ENCODE measurements at places on chromosomes 7 and 10.
A peak's percentile ranks its signal among the peaks of the same experiment; 100 is the strongest.

- no peak for DNase-seq
Measured at GRCh38 chr7:2687881-2688318, at the start of gene AMZ1. TSS of gene AMZ1 (plus strand) at chr7:2688202. CDS start at chr7:2700452, 12,250 bp downstream.

GRCh38 chr10:3786295-3787015, 1.4 kb upstream of the KLF6 start:
- no peak for DNase-seq

DNA sequence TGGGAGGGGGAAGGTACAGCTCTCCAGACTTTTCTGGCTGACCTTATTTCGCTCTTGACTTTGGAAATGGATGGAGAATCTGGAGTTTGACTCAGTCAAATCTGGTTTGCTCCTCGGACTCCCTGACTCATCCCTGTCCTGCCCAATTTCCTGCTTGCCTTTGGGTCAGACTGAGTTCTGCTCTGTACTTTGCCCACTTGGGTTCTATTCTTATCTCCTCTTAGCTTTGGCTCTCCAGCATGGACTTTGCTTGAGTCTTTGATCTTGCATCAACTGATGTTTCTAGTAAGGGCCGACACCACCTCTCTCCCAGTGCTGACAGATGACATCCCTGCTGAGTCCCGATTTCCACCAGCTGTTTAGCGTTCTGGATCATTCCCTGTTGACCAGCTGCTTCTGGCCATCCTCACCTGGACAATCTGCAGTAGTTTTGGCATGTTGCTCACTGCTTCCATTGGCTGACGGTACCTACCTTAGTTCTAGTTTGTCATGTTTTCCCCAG, 335.3 kb downstream of the SUGCT start:
- no peak for DNase-seq

DNA sequence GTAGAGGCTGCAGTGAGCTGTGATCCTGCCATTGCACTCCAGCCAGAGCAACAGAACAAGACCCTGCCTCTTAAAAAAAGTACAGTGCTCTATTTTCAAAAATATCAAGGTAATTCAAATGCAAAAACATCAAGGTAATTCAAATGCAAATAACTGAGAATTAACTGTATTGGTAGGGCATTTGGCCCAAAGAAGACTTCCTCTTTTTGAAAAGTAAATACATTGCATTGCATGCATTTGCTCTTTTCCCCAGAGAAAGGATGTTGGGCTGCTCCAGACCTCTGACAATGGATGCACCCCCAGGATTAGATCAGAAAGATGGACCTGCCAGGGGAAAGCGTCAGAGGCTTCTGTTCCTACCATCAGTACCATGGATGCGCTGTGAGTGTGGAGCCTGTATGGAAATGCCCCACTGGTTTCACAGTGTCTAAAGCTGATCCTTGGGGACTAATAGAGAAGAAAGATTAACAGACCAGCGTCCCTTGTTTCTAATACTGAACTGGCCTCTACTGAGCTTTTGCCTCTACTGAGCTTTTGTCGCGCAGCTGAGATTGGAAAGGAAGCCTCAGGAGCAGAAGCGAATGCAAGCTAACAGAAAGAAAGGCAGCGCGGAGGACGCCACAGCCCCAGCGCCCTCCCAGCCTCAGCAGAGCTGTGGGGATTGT, 93.5 kb upstream of the LYZL2 start:
- no peak for DNase-seq

DNA sequence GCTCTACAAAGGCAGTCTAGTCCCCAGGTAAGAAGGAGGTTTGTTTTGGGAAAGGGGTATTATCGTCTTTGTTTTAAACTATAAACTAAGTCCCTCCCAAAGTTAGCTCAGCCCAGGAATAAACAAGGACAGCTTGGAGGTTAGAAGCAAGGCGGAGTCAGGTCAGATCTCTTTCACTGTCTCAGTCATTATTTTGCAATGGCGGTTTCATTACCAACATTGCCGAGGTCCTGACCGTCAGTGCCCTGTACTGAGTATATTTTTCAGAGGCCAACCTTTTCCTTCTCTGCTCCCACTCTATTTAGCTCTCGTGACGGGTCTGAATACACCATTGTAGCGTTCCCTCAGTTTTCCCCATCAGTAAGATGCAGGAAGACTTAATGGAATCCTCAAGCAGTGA, 184.5 kb downstream of the PRKCQ start:
- no peak for DNase-seq

DNA sequence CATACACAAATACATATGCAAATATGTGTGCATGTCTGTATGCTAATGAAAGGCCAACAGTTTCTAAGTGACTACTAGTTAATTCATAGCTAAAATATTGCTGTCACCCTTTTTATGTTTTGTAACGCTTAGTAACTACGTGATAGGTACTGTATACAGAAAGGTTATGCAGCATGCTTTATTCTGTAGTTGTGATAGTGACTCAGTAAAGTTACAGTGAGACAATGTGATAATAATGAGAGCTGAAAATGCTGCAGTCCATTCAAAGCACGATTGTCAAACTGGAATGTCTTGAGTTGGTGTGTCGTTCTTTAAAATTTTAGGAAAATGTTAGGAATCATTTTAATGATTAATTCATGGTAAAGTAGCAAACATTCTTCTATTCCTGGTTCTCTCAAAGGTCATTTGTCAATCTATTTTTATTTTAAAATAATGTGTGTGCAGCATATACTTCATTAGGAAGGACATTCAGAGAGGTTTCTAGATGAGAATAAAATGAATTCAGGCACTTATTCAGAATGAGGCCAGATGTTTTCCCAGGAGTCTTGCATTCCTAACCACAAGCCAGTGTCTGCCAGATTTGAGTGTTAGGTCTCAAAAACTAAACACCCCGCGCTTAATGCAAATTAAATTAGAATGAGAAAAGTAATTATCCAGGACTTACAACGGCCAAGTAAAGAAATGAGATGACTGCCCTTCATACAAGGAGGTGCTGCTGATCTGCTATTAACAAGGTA, 408.8 kb upstream of the FZD8 start:
- no peak for DNase-seq

DNA sequence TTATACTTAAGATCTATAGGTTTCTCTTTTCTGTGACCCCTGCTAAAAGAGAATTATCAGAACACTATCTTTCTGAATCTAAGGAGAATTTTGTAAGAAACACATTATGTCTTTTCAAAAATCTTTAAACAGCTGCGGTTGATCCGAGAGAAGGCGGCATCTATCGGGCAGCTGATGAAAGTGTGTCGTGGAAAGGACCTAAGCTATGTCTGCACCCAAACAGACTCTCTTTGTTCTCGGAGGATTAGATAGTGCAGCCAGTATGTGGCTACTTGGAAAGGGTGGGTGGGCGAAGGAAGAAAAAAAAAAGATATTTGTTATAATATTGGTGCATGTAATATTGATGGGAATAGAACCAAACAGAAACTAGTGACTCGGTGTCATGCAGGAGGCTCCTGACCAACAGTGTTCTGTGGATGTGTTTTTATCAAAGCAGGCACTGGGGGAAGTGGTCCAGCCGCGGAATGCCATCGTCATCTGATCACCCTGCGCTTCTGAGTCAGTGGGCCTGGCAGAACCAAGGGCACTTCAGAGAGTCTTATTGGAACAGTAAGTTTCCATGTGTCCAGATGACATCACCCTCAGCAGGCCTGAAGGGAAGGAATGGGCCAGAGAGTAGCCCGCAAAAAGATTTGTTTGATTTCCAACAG, 509.7 kb upstream of the AKR1E2 start:
- DNase-seq = no peak

GRCh38 chr10:7117806-7118674, 292.8 kb downstream of the SFMBT2 start:
- DNase-seq = no peak

GRCh38 chr7:156665101-156665500, 24.5 kb downstream of the RNF32 start:
- DNase-seq = no peak

GRCh38 chr10:78752221-78752620, 316.5 kb upstream of the ZMIZ1 start:
- DNase-seq = no peak

GRCh38 chr10:104233817-104234216, 1.7 kb upstream of the CFAP43 start:
- DNase-seq = no peak

- DNase-seq = peak; percentile 28
Measured at GRCh38 chr10:104622598-104623209, 18.4 kb upstream of the SORCS3 start.

DNA sequence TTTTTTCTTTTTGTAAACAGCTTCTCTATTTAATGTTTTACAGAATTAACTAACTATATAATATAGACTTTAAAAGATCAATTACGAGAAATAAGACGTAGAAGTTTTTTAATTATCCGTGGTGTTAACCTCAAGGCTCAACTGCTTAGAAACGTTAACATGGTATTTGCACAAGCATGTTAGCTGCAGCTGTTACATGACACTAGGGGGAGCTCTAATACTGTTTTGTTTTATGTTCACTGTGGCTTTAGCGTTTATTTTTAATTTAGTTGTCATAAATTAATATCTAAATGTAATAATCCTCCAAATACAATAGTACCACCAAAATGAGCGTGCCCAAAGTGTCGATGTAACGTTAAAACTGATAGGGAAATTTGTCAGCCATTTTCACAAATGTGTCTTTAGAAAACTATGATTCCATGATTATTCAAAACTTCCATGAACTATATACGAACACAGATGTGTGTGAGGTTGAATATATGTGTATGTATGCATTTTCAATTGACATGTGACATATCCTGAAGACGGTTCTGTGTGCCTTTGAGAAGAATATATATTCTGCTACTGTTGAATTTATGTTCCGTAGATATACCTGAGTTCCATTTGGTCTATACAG, 828.8 kb upstream of the MBL2 start:
- peak; percentile 38 for DNase-seq

GRCh38 chr10:112525200-112525599, 78.2 kb downstream of the VTI1A start:
- DNase-seq = no peak

- no peak for DNase-seq
Measured at GRCh38 chr10:44990302-44990655, 10.4 kb upstream of the ZNF22 start.

DNA sequence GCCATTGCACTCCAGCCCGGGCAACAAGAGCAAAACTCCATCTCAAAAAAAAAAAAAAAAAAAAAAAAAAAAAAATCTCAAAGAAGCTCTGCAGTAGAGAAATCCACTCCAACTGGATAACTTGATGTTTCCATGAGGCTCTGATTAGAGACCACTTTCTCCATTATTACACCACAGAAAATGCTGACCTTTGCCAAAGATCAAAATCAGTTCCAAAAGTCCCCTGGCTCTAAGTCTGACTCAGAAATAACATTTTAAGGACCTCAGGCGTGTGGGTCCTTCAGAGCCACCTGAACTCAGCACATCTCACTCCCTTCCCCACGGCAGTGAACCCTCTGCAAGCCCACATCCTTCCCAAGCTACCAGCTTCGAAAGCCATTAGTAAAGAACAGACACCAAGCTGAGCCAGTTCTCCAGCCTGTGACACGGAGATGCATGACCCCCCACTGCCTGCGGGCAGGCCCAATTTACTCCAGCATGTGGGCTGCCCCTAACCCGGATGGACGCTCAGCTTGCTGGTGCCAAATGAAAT, 13.8 kb upstream of the TMEM120A start:
- no peak for DNase-seq

DNA sequence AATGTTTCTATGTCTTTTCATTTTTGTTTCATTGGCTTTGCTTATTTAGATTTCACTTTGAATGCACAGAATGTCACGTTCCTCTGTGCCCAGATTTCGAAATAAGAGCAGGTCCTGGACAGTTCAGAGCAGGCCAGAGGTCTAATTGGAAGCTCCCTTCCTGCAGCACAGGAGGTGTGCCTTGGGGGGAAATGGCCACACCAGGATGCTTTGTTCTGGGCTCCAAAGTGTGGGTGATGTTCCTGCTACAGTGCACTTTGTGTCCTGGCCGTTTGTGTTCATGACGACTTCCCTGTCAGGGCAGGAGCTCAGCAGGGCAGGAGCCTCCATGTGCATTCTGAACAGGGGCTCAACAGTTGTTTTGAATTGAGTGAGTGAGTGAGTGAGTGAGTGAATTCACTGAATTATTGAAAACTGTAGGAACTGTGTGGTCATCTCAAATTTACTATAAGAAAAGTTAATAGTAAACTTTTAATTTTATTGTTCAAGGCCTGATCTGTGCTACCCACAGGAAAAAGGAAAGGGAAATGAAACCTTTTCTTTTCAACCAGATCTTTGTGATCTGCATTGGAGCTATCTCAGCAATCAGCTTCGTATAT, 109.5 kb upstream of the GJD4 start:
- DNase-seq = no peak

- DNase-seq = peak; percentile 3
Measured at GRCh38 chr7:40133561-40134427, 628 bp downstream of the MPLKIP start.

DNA sequence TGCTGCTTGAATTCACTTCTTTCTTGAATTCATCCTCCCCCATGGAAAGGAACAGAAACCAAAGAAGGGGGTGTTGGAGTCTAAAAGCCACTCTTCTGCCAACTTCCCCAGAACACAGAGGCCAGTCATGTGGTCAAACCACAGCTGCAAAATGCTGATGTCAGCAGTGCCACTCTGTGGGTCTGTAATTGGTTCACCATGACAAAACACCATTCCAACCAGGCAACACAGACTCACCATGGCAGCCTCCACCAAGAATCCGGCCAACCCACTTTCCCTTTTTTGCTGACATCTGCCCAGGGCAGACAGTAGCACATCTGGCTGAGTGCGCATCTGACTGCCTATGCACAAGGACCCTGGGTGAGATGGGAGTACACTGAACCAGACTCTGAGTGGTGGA, 16.8 kb downstream of the OSBPL3 start:
- DNase-seq = no peak

DNA sequence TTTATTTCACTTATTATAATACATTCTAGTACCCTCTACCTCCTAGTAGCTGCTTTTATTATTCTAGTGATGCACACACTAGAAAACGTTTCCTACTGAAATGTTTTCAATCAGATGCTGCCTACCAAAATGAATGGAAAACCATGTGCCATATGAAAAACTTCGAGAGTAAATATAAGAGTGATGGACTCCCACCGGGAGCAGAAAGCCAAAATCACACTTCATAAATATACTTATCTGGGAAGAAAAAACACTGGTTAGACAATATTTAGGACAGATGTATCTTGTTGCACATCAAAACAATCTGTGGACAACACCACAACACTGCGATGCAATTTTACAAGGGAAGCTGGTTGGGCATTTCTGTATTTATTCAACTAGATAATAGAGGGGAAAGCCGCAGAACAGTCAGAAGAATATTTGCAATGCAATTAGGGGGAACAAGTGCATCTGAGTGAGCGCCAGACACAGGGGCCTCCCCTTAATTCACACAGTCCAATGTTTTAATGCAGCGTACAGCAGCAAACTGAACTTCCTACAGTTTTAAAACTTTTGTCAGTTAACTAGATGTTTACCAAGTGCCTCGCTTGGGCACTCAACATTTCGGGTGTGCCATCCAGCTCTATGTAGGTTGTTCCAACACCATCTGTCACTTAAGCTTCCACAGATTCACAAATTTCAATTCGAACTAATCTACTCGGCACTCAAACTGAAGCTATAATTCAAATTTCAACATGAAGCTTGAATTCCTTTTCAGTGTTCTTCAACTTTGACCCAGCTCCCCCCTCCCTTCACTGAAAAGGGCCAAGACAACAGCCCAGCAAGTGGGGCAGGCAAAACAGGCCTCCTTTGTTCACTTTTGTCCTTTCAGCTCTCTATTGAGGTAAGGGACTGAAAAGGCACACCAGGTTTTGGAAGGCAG, 7.4 kb downstream of the NRCAM start:
- no peak for DNase-seq
